ENCODE measurements at places on chromosomes 6 and 20.
A peak's percentile ranks its signal among the peaks of the same experiment; 100 is the strongest.

DNA sequence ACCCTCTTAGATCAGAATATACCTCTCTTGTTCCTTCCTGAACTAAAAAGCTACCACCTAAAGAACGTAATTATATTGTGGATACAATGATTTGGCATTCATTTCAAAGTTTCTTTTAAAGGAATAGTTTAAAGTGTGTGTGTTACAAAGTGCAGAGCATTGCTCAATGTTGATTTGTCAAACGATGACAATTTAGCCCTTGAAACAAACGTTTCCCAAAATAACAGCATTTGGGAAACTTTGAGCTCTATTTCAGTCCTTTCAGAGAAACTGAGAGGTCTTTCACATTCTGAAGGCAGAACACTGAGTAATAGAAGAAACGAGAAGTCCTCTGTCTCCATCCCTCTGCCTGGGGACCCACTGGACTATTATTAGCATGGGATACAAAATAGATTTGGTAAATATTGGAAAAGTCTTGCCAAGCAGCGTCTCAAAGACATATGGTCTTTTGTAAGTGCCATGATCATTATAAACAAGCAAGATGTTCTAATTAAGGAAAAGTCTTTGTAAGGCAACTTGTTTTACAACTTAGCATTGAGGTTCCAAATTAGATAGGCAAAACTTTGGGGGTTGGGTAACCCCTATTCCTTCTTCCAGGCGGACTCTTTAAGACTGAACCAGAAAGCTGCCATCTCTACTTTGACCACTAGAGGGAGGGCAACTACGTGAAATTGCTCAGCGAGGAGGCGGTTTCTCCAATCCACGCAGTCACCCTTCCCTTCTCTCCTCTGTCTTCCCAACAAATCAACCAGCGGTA is 208.8 kb downstream of the RNF144B start:
- DNase-seq = peak; percentile 50

DNA sequence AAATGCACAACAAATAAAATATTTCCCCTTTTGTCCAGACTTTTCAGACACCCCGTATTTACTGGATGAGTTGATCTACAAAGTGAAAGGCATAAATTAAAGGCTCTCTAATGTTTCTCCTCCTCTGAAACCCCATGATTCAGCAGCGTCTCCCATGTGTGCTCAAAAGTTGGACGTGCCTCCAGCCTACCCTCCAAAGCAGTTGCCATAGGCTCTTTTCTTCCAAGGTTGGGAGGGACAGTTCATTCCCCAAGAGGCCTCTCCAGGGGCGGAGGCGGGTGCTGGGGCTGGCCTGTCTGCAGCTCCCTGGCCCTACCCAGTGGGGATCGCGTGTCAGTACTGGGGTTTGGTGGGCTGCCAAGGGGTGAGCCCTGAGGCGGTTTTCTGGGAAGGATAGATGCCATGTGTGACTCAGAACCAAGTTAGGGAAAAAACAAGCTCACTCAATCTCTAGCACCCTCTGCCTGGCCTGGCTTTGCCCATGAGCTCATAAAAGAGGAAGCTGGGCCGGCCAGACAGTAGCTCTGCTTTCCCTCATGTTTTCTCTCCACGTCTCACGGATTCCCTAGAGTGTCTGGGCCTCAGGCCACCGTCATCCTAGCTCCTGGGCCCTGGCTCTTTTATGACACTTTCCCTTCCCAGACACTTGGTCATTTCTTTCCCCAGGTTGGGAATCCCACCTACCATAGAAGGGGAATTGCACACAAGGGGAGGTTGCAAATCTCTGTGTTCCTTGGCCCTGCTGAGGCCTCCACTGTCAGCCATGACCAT is 8.0 kb upstream of the IER3 start:
- no peak for DNase-seq

- no peak for DNase-seq
Measured at GRCh38 chr20:63049561-63050221, 42.9 kb upstream of the BHLHE23 start.

- DNase-seq = no peak
Measured at GRCh38 chr6:45591890-45592289, 214.2 kb upstream of the SUPT3H start.

DNA sequence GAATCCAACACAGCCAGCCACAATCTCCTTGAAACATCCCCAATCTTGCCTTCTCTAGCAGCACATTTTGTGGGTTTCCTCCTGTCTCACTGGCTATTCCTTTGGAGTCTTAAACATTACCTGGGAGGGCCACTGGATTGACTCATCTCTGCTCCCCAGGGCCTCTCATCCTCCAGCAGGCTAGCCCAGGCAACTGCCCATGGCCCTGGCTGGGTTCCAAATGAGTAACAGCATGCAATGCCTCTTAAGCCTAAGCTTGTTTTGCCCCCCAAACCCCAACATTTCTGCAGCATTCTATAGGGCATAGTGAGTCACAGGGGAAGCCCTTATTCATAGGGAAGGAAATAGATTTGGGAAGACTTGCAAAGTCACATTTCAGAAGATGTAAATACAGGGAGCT is 204.9 kb downstream of the FOXA2 start:
- DNase-seq = no peak

DNA sequence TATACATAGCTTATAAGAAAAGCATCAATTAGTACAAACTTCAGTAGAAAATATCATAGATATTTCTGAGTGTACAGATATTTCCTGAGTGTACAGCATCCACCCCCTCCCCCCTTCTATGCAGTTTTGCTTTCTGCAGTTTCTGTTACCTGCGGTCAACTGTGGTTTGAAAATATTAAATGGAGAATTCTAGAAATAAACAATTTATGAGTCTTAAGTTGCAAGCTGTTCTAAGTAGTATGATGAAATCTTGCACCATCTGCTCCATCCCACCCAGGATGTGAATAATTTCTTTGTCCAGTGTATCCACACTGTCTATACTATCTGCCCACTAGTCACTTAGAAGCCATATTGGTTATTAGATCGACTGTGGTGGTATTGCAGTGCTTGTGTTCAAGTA is 15.8 kb upstream of the GPR63 start:
- no peak for DNase-seq

GRCh38 chr6:144265061-144265357 is 20.1 kb upstream of the UTRN start:
- no peak for DNase-seq

GRCh38 chr6:142846883-142847287 is 98.1 kb downstream of the HIVEP2 start:
- no peak for DNase-seq

DNA sequence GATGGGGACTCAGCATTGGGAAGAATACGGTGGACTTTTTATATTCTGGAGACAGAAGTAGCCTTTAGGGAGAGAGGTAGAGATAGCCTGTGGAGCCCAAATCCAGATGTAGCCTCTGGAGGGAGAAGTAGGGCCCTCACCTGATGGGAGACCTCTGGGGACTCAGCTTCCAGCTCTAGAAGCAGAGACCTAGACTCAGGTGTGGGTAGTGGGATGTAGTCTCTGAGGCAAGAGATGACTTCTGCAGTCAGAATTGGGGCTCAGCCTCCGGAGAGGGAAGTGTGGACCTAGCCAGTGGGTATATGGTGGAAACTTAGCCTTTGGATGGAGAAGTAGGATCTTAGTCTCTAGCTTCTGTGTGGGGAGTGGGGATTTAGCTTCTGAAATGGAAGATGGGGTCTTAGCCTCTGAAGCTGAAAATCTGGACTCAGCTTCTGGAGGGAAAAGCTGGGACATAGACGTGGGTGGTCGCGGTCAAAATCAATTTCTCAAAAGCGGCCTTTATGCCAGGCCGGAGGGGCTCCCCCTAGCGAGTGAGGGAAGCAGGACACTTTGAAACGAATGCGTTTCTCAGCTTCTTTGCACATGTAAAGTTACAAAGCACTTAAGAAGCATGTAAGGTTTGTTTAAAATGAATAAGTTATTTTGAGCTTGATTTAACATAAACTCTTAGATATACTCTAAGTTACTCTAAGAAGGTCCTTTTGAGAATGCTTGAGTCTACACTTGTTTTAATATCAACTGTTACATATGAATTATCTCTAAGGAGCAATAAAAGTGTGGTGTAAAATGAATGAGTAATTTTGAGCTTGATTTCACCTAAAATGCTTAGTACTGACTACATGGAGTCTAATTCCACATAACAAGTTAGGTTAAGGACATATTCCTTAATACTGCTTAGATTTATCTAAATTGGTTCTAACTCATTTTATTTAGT is 12.9 kb upstream of the ZNF343 start:
- DNase-seq = peak; percentile 75
